Ammon's horn (tissue), 1 donor: ENCODE measurements at places on chromosomes 3 and 15.

GRCh38 chr3:9403463-9403862 is 6.0 kb downstream of the SETD5 start:
- DNase-seq, result no peak

- no peak for DNase-seq
Measured at GRCh38 chr3:46862369-46863025, 747 bp downstream of the MYL3 start.

DNA sequence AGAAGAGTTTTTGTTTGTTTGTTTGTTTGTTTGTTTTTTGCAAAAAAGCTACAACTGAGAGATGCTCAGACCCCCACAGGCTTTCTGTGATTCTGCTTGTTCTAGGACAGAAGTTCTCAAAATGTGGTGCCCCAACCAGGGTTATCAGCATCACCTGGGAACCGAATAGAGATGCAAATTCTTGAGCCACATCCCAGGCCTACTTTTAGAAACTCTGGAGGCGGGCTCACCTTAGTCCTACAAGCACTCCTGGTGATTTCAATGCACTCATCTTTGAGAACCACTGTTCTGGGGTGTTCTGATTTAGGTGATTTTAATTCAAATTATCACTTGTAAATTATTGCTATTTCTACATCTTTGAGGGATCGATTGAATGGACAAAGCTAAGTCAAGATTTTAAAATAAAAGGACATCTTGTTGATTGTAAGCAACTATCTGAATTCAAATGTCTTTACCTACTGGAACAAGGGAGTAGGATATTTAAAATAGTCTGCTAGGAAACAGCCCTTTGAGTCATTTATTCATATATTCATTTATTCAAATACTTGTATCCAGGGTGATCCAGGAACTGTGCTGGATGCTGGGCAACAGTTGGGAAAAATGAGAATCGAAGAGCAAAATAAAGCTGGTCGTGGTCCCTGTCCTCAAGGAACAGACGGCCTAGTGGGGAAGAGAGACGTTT is 44.7 kb upstream of the CADPS start:
- no peak for DNase-seq

GRCh38 chr3:109643590-109643989 is 306.2 kb upstream of the DPPA4 start:
- no peak for DNase-seq

DNA sequence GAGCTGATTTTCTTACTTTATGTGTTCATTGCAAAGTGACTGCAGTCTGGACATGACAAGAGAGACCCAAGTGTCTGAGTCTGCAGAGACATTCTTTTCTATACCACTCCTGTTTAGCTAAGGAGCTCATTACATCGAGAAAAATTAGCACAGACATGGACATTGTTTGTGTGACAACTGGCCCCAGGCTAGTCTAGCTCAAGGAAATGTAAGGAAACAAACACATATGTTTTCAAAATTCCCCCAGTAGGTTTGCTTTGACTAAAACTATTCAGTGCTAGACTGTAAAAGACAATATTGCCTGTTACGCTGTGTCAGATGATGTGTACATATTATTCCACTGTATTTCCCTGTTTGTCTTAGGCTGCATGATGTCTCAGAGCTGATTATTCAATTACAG is 40.9 kb downstream of the TPRG1 start:
- no peak for DNase-seq

DNA sequence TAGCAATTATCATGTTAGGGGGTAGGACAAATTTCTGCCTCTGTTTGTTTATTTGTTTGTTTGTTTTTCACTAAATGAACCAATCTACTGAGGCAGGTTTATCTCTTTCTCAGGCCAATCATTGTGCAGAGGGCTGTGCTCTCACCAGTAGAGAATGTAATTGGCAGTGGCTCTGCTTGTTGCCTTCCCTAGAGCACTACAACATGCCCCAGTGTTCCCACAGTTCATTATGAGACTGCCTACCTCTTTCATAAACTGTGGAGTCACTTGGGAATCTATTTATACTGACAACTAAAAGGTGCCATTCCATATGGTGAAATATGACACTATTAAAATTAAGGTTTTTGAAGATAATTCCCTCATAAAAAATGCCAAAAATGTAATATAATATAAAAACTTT is 196.3 kb upstream of the ALCAM start:
- DNase-seq, result no peak

DNA sequence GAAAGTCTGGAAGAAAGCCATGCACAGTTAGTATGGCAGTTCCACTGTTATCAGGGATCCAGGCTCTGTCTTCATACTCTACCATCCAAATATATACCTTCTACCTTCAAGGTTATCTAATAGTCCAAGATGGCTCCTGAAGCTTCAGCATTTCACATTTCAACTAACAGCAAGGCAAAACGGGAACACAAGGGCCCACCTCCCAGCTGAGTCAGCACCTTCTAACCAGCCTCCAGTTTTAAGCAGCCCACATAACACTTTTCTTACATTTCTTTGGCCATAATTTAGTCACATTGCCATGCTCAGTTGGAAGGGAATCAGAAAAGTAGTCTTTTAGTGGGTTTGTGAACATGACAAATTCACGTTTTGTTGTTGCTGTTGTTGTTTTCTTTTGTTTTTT is 15.4 kb upstream of the MSL2 start:
- DNase-seq, result no peak

DNA sequence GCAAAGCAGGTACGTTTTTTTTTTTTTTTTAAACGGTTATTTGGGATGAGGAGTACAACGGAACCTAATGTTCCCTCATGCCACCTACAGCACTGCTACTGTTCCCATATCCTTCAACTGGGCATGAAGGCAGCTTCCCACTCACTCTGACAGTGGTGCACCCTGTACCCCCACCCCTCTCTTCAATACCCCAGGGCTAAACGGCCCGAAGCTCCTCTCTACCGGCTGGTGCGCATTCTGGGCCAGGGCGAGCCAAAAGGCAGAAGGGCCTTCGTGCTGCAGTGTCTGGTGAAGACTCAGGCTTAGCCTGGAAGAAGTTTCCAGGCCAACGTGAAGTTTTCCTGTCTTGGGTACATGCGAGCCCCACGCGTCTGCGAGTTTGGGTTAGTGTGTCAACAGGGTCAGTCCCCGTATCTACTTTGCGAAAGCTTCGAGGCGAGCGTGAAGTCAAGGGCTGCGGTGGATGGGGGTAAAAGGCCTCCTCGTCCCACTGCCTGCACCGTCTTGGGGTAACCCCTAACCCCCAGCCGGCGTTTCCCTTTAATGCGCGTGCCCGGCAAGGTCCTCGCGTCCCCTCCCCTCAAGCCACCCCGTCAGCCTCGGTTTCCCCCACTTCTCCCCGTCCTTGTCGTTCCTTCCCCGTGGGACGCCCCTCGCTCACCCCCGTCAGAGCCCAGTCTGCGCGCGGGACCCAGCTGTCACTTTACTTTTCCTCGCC is 765 bp upstream of the UBE2E2 start:
- peak; percentile 65 for DNase-seq

GRCh38 chr3:127662001-127662469 is 10.7 kb upstream of the ABTB1 start:
- DNase-seq, result no peak
